ENCODE measurements at places on chromosomes 5 and 9. TPM values are rescaled to one million over a fixed set of nuclear protein-coding genes. Genes with fewer than 3 reads are reported as not detected.

DNA sequence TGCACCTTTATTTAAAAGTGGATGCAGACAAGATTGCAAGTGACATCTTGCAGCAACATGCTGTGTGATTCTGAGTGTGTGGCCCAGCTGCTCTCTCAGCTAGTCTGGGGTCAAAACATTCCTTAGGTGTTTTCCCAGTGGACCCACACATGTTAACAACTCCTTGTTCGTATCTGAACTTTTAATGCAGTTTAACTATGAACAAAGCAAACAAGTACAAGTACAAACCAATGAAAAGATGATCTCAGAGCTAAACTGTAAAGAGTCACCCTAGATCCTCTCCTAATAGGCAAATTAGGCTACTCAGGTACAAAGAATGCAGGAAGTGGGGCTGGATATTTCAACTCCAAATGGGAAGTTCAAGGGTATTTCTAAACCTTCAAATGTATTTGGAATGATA, 108.4 kb downstream of the ENTREP1 start:
- no peak for DNase-seq

DNA sequence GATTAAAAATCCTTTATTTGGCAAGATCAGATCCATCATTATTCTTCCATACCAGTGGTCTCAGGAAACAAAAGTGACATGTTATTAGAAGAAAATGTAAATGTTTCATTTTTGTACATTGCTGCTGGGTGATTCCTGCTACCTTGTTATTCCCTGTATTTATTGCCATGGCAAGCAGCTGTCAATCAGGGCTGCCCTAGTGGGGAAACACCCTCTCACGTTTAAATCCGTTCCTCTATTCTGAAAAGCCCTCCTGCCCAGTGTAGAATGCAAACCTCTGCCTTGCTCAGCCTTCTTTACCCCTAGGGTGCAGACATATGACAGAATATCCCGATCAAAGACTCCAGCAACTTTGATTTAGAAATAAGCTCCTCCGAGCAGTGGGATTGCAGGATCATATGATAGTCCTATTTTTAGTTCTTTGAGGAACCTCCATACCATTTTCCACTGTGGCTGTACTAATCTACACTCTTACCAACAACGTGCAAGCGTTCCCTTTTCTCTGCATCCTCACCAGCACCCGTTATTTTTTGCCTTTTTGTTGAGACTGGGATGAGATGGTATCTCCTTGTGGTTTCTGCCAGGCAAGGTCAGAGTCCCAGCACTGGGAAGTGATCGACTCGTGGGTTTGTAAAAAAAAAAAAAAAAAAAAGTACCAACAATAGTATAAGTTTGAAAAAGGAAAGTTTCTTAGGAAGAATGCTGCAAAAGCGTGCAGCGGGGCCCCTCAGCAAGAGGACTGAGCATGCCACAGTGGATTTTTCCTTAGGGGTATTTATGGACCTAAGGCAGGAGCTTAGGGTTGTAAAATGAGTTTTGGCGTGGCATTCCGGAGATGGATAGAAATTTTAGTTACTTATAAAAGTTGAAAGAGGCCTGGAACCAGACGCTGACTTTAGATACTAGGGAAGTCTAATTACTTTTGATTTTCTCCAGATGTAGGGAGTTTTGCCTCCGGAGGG, 66.7 kb downstream of the HRH2 start:
- no peak for DNase-seq

DNA sequence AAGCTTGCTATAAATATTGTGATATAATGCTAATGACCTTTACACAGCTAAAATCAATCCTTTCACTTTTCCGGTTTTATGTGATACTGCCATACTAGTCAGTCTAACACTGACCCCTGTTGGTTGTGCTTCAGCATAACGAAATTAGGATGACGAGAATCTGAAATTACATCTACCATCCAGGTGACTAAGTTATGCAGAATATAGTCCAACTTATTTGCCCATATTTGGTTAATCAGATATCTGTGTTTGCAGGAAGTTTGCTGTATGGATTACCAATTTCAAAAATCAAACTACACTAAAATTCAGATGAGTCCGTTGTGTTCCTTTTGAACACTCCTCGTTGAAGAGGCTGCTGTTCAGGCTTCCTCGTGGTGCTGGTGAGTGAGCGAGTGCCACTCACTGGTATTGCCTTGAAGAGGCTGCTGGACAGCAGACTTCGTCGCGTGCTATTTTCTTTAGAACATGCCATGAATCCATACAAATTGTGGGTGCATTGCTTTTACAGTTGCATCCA, 32.5 kb downstream of the TENT4A start:
- DNase-seq, result no peak

GRCh38 chr9:7172154-7173115, 414.7 kb downstream of the KDM4C start:
- no peak for DNase-seq

- no peak for DNase-seq
These were observed 2362.5 kb upstream of the WWC1 start for GRCh38 chr5:165928971-165929370.

- no peak for DNase-seq
These were observed 14.6 kb downstream of the FOXD1 start for GRCh38 chr5:73433982-73434342.

- no peak for DNase-seq
These were observed 284.8 kb upstream of the GRAMD2B start for GRCh38 chr5:126138281-126138931.

DNA sequence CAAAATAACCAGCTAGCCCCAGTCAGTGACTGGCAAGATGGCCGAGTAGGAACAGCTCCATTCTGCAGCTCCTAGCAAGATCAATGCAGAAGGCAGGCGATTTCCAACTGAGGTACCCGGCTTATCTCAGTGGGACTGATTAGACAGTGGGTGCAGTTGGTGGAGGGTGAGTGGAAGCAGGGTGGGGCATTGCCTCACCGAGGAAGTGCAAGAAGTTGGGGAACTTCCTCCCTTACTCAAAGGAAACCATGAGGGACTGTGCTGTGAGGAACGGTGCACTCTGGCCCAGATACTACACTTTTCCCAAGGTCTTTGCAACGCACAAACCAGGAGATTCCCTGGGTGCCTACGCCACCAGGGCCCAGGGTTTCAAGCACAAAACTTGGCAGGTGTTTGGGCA, 9.6 kb upstream of the BTNL8 start:
- DNase-seq, result no peak

Gene NR5A1
- total RNA-seq, result 0.82 TPM

- no peak for DNase-seq
These were observed 182.4 kb upstream of the CDH9 start for GRCh38 chr5:27220752-27221151.

DNA sequence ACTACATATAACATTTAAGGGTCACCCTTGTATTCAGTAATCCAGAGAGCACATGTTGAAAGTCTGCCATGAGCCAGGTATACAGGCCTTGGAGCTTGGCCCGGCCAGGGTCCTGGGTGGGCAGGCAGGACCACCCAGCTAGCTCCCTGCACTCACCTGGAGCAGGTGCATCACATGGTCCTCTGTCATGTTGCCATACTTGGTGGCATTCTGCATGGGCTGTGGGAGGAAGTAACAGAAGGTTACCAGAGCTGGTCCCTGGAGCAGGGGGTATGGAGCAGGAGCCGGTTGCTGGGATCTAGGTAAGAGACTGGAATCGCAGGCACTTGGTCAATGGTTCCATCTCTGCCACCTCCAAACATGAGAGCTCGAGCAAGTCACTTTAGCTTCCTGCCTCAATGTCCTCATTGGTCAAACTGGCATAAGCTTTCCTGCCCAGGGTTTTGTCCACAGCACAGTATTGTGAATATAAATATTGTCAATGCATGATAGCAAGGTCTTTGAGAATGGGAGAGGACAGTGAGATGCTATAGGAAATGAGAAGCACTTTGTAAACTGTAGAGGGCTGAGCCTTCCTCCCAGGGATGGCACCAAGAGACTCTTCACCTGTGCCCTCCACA, 6.5 kb downstream of the CD74 start:
- DNase-seq, result no peak

Gene ERBIN
- total RNA-seq, result 110 TPM

DNA sequence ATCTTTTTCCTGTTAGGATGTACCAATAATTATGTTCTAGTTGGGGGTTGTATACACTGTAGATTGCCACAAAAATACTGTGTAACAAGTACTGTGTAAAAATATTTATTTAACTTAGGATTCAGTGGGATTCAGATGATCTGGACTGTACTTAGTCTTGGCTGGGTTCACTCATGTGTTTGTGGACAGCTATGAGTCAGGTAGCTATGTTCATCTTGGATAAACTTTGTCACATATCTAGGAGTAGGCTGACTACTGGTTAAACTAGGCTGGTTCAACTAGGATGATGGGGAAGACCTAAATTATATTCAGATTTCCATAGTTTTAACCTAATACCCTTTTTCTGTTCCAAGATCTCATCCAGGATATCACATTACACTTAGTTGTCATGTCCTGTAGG, 32.1 kb upstream of the TNFSF15 start:
- no peak for DNase-seq

Gene SHOC1
- 0.37 TPM for total RNA-seq

Gene DNM1
- 2.5 TPM for total RNA-seq

DNA sequence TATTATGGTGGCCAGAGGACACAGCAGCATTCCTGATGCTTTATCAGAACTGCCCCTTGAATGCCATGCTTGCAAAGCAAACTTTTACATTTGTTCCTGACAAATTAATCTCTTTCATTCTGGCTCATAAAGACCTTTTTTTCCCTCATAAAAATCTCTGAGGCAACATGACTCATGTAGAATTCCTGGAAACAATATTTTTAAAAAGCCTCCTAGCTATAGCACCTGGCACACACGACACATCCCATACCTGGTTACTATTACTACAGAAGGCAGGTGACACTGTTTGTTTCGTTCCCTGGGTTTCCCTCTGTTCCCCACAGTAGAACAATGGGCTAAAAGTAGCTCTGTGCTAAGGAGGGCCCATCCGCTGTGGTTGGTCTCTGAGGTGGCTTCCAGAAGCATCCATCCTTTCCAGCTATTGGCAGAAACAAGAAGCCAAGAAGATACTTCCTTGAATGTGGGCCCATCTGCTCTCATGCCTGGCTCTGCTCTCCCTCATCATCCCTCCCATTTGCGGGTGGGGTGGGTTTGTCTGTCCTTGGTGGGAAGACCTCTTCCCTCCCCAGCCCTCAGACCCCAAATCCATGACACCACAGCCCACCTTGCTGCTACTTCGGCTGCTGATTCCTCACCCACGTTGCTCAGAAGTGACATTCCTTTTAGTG, 59.1 kb downstream of the GALNT12 start:
- no peak for DNase-seq

Gene TAS2R1
- not detected for total RNA-seq

Gene TIMD4
- 0.42 TPM for total RNA-seq

DNA sequence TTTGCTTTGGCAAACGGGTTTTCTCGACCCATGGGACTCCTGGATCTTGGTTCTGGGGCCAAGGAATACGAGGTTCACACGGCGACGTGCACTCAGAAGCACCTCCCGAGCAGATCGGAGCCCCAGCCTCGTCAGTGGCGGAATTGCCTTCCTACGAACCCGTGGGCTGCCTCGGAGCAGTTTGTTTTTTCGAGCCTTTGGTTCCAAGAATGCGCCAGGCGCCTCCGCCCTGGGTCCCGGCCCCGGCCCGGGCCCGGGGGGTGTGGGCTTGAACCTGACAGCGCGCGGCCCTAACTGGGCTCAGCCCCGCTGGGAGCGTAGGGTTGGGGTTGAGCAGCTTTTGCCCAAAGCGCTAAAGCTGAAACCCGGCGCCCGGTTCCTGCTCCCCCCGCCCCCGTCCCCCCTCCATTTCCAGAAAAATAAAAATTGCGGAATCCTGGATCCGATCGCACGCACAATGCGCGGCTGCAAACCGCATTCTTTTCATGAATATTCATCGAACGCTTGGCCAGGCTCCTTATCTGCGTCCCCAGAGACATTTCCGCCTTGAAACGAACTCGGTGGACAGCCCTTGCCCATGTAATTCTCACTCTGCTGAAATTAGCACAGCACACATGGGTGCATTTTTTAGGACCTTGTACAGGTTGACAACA, 1.0 kb downstream of the BASP1 start:
- peak; percentile 19 for DNase-seq

DNA sequence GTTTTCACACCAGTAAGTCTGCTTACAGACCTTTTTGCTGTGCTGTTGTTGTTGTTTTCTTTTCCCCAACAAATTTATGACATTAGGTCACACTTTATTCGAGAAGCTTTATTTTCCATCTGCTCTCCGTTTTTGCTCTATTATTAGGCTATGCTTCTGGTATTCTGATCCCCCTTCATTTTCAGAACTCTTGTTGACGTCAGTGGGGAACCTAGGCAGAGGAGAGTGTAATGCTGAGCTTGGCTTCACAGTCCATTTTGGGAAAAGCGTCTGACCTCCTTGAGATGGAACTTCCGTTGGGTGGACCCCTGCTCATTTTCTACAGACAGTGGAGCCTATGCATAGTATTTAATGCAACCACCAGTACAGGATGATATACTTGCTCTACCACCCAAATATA, 387.9 kb upstream of the MEF2C start:
- no peak for DNase-seq

Gene CCDC183
- total RNA-seq, result 20.0 TPM

DNA sequence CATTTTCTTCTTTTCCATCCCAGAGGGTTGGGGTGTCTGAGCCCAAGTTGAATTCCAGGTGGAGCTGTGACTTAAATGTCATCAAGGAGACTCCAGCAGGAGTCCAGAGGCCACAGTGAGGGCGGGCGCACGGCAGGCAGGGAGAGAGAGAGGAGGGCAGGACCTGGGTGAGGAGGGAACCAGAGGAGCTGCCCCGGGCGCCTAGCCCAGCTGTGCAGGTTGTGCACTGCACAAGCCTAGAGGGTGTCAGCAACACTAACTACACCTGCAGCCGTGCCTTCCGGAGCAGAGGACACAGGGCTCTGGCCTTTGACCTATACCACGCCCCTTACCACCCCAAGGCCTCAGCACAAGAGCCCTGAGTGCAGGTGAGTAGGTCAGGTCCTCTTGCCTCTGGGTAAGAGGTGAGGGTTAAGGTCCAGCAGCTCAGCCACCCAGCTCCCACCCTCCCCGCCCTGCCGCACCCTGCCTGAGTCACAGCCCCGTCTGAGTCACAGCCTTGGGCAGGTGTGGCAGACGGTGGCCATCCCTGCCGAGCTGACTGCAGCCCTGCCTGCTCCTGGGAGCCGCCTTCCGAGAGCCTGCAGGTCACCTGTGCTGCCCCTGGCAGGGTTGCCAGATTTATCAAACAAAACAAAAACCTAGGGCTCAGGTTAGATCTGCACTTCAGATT, 6.4 kb upstream of the AGPAT2 start:
- DNase-seq, result peak; percentile 91

Gene BOD1
- 24.4 TPM for total RNA-seq

GRCh38 chr5:172170251-172170701, 17.7 kb downstream of the STK10 start:
- no peak for DNase-seq

Gene LCN6
- 1.2 TPM for total RNA-seq

GRCh38 chr9:19117039-19117716, 10.1 kb downstream of the PLIN2 start:
- no peak for DNase-seq

Measured in colonic mucosa (tissue), 4 donors.